ENCODE measurements at places on chromosomes 1 and 21.

DNA sequence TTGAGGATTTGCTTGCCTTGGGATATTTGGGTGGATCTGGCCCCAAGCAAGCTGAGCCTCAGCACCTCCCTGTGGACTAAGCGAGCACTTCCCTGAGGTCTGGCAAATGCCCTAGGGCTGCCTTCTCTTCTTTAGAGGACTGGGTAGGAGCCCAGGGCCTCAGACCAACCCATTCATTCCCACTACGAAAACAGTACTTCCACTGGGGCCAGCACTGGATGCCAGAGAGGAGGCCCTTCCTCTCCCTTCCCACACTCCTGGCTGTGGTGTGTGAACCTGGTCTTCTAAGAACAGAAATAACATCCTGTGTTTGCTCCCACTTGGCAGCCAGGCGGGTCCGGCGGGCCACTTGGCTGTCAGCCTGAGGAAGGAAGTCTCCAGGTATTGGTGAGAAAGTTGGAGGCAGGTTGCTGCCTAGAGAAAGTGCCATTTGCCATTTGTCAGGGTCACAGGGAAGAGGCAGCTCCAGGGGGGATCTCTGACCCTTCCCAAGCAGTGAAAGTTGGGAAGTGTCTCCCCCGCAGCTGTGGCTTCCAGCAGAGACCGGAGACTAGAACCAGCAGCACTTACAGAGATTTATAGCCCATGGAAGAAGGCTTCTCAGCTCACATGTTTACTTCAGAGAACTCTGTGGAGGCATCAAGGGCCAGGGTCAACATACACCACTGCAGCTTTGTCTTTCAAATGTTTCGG is 323.5 kb downstream of the SIPA1L2 start:
- no peak for DNase-seq

DNA sequence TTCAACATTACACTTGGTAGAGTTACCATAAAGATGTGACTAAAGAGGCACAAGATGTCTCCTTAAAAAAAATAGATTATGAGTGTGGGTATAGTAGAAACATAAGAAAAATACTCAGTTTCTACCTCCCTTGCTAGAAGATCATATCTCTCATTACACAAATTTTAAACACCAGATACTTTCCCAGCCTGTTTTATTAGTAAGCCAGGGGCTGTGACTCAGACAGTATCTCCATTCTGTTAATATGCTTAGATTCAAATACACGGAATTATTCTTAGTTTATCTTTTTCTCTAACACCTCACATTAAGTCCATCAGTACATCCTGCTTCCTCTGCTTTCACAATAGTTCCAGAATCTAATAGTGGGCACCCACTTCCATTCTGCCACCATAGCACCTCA is 561.8 kb upstream of the ADAMTS5 start:
- no peak for DNase-seq

DNA sequence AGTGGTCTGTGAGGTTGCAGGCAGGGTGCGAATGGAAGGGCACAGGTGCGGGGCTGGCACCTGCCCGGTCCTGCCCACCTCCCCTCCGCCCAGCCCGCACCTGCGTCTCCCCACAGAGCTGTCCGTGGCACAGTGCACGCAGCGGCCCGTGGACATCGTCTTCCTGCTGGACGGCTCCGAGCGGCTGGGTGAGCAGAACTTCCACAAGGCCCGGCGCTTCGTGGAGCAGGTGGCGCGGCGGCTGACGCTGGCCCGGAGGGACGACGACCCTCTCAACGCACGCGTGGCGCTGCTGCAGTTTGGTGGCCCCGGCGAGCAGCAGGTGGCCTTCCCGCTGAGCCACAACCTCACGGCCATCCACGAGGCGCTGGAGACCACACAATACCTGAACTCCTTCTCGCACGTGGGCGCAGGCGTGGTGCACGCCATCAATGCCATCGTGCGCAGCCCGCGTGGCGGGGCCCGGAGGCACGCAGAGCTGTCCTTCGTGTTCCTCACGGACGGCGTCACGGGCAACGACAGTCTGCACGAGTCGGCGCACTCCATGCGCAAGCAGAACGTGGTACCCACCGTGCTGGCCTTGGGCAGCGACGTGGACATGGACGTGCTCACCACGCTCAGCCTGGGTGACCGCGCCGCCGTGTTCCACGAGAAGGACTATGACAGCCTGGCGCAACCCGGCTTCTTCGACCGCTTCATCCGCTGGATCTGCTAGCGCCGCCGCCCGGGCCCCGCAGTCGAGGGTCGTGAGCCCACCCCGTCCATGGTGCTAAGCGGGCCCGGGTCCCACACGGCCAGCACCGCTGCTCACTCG is 23.3 kb downstream of the FTCD start:
- DNase-seq: no peak

GRCh38 chr1:226865590-226865989 is 4.8 kb upstream of the PSEN2 start:
- no peak for DNase-seq

- DNase-seq: no peak
Observed at GRCh38 chr1:240086726-240087125, 5.0 kb upstream of the FMN2 start.

DNA sequence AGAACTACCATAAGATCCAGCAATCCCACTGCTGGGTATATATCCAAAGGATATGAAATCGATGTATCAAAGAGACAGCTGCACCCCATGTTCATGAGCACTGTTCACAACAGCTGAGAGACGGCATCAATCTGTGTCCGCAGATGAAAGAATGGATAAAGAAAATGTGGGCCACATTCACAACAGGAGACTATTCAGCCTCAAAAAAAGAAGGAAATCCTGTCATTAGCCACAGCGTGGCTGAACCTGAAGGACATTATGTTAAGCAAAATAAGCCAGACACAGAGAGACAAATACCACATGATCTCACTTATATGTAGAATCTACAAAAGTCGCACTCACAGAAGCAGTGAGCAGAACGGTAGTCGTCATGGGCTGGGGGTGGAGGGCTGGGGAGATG is 99.2 kb upstream of the IFFO2 start:
- no peak for DNase-seq

DNA sequence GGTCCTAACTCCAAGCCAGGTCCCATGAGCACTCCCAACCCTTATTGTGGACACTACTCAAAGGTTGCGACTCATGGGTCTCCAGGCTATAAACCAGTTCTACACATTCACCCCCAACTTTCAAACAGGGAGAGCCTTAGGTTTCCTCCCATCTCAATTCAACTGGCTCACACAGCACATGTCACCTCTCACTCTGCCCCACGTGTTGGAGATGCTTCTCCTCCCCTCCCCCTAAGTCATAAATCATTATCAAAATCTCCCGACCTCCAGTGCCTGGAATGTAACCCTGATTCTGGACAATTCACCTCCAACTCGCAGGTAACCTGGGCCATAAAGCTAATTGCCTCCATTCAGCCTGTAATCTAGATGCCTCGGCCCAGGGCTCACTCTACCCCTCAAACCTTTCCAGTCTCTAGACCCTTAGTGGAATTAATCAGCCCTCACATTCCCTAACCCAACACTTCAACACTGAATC is 595 bp downstream of the AK2 start:
- no peak for DNase-seq

DNA sequence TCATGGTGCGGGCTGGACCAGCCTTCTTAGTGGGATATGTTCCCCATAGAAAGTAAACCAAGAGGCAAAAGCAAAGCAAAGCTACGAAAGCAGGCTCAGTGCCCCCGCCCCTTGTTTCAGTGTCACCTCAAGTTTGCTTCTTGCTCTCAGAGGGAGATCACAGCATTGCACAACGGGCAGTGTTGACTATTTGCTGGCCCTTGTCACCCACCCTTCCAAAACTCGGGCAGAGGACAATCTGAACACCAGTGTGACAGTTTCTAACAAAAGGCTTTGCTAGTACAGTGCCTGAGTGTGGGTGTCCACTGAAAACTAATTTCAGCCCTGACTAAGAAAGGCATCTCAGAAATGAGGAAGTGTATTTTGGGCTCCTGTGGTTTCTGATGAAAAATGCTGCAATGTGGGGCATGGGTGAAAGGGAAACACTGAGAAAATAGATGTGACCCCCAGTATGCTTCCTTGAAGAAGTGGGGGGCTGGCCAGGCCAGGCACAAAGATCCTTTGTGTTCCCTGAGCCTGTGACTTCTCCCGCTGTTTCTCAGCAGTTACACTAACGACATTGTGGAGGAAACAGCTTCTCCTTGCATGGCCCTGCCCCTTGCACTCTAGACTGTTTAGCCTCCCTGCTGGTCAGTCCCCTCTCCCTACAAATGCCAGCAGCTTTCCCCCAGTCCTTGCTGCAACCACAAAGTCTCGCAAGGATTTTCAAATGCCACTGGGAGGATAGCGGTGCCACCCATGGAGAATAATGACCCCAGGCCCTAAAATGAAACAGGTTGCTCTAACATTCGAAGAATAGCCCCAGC is 33.3 kb upstream of the KCNE1 start:
- DNase-seq: no peak

- DNase-seq: no peak
Observed at GRCh38 chr1:89125240-89125912, 538 bp downstream of the GBP2 start.

DNA sequence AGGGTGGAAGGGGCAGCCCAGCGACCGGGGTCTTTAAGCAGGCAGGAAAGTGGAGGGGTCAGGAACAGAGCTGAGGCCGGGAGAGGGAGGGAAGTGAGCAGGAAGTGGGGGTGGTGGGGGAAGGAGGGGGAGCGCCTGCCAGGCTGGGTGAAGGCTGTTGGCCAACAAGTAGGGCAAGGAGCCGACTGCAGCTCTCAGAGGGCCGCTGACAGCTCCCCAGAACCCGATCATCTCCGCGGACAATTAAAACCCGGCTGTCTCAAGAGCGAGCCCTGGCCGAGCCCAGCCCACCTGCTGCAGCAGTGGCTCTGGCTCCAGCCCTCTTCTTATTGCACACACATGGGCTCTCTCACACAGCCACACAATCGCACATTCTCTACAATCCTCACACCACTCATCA is 51.6 kb downstream of the GRIK3 start:
- no peak for DNase-seq

GRCh38 chr1:200415227-200415626 is 5.4 kb upstream of the ZNF281 start:
- DNase-seq: no peak

DNA sequence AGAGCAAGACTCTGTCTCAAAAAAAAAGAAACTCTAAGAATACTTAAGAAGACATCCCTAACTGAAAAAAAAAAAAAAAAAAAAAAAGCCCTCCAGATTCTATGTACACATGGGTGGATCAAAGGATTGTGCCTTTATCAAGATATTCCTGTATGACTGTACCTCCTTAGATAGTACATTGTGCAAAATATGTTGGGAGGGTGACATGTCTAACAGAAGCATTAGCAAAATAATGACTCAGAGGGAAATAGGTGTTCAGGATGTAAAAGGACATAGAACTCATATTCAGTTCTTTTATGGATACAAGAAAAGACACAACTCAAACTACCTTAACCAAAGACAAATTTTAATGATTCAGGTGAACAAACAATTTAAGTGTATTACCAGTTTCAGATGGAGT is 269.8 kb upstream of the KAZN start:
- DNase-seq: no peak

- DNase-seq: no peak
Observed at GRCh38 chr1:147526501-147526900, 14.8 kb upstream of the BCL9 start.

GRCh38 chr1:28417926-28418637 is 48.5 kb downstream of the PHACTR4 start:
- no peak for DNase-seq

DNA sequence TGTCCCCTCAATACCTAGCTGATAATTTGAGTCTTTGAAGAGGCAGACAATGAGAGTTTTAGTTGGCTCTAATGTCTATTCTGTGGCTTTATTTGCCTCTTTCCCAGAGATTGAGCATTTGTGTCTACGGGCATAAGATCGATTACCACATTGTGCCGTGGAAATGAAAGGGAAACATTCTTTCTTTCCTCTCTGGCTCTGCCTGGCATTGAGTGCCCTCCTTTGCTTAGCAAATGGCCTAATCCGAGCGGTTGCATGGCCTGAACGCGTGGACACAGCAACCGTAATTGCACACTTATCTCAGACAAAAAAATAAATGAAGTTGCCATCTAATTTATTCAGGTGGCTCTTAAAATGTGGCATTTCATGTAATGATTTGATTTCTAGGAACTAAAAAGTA is 247.9 kb downstream of the ADGRL2 start:
- DNase-seq: no peak

- DNase-seq: no peak
Observed at GRCh38 chr1:240239309-240239708, 147.6 kb downstream of the FMN2 start.

DNA sequence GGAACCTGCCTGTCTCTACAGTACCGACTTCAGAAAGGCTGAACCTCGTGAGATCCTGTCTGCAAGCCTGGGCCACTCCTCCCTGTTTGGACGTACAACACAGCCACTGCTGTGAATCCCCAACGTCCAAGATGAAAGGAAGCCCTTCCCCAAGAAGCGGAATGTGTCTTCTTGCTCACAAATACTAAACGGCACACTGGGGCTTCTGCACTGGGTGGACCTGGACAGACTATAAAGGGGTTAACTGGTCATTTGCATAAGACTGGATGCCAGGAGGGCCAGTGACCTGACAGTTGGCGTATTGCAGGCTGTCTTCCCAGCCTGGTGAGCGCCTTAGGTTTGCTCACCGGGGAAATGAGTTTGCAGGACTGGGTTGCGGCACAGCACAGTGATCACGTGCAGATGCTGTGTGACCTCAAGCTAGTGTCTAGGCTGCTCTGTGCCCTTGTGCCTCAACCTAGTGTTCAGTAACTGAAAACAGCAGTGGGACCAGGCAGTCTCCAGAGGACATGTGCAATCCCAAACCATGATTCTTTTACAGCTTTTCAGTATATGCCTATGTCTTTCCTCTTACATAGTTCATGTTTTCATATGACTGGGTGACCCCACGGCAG is 19.5 kb upstream of the AJAP1 start:
- DNase-seq: no peak

GRCh38 chr1:248686815-248687214 is 15.8 kb downstream of the OR14I1 start:
- DNase-seq: no peak

DNA sequence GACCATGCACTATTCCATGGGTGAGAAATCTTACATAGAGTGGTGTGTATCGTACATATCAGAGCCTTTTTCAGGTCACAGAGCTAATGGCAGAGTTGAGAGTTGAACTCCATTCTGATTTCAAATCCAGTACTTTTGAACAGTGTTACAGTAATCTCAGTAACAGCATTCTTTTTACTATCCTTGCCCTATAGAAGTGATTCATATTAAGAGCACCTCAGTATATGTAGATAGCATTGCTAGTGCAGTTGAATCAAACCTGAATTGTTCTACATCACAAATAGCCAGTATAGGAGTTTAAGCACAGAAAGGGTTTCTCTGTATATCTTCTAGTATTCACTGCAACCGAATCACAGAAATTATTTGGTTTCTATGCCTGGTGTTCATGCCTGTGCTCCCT is 11.4 kb upstream of the GBP6 start:
- DNase-seq: no peak

DNA sequence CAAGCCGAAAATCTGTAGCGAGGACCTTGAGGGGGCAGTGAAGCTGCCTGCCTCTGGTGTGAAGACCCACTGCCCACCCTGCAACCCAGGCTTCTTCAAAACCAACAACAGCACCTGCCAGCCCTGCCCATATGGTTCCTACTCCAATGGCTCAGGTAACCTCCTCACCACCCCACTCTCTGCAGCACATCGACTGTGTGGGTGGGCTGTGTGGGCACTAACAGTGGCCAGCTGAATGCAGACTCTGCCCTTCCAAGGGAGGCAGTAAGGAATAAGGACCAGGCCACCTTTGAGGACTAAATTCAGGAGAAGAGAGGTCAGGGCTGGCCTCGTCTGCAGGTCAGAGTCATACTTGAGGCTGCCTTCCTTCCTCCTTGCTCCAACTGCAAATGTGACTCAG is 25.5 kb upstream of the SARS1 start:
- DNase-seq: no peak

All from activated T-helper 1 cell treated with anti-CD3 and anti-CD28 coated beads, Interleukin-2, amount 50 U/mL, for 16 hours (primary cell).